ENCODE measurements at places on chromosomes 13 and 19. TPM values are rescaled to one million over a fixed set of nuclear protein-coding genes. Genes with fewer than 3 reads are reported as not detected.

ZNF540 gene
- 1.3 TPM for total RNA-seq

PBX4 gene
- 0.59 TPM for total RNA-seq

DNA sequence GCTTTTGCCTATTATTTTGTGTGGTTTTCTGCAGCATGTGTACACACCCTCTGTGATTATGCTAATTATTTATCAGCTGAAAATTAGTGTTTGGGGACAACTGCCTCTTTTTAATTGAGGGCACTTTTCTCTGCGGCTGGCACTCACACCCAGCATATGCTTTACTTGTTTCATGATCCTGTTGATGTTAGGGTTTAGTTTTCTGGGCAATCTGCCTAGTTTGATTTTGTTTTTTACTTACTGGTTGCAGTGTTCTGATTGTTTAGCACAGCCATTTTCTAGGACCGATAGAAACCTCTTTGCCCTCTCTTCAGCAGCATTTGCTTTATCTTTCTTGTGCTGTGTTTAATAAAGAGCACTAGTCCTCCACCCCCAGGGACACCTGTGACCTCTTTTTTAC, 161.6 kb downstream of the PAN3 start:
- DNase-seq, result no peak

- DNase-seq, result no peak
These were observed 28.3 kb downstream of the INSR start for GRCh38 chr19:7265963-7266362.

DNA sequence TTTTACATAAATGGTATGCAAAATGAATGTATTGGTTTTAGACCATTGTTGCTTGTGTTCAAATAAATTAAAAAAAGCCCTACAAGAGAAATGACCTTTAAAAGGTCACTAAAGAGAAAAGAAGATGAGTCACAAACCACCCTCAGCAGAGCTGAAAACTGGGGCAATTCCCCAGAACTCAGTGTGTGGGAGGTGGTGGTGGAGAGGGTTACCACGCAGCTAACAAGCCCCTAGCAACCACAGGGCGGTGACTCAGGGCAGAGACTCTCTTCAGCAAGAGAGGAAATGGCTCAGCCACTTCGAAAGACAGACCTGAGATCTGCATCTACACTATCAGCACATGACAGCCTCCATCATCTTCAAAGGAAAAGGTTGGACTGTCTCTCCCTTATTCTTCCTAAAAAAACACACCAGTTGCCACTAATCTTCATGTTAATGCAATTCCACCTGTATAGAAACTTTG, 29.4 kb upstream of the NDFIP2 start:
- DNase-seq, result no peak

Measured in liver (tissue), 10 donors.